ENCODE measurements at places on chromosomes 16 and 17.

DNA sequence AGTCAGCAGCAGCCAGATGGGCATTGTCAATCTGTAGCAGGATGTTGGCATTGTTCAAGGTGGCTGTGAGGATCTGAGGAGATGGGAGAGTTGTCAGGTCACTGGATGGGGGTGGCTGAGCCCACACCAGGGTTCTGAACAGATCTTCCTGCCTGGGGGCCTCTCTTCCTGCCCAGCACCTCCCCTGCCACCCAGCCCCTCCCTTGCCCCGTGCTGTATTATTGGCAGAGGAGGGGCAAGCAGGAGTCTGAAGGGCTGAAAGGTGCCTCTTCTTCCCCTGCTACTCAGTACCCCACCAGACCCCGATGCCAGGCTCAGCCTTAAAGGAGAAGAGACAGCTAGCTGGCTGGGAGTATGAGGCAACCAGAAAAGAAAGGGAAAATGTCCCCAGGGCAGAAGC, 93.0 kb downstream of the GOSR1 start:
- no peak for DNase-seq

- no peak for DNase-seq
Measured at GRCh38 chr16:2881783-2882649, 999 bp upstream of the FLYWCH2 start.

- DNase-seq, result no peak
Measured at GRCh38 chr16:11163761-11164261, 92.2 kb downstream of the SOCS1 start.

DNA sequence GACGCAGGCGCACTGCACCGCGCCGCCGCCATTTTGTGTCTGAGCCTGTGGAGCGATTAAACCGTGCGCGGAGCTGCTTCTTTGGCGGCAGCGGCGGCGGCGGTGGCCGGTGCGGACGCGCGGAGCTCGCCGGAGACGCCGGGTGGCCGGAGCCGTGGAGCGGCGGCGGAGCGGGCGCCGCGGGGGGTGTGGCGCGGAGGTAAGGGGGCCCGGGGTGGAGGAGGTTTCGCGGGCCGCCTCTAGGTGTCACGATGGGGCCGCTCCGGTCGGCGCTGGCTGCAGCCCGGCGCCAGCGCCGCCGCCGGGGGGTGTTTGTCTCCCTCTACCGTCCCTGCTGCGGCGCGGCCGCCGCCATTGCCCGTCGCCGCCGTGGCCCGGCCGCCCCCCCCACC, at the start of gene CTCF:
Gene CTCF (plus strand): TSS at position 1 of the 392 bp plus-strand sequence. CDS start 48,307 bp downstream, outside the sequence.
- peak; percentile 92 for DNase-seq

GRCh38 chr16:54437921-54438320, 151.3 kb upstream of the IRX3 start:
- no peak for DNase-seq

DNA sequence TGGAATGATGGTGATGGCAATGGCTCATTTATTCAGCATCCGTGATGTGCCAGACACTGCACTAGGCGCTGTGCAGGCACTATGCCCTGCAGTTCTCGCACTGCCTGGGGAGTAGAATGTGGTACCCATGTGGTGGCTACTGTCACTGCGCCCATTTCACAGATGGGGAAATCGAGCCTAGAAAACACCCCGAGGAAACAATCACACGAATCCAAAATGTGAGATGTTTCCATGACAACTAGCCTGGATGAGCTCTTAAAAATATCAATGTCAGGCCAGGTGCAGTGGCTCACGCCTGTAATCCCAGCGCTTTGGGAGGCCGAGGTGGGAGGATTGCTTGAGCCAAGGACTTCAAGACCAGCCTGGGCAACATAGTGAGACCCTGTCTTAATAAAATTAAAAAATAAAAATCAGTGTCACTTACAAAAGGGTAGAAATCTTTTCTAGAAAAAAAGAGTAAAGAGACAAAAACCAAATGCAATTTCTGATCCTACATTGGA, 57.9 kb upstream of the TNRC6A start:
- no peak for DNase-seq

- DNase-seq, result no peak
Measured at GRCh38 chr17:58328195-58329034, at the start of gene TSPOAP1. TSPOAP1 (minus strand) TSS chr17:58328795; CDS start chr17:58327920, 875 bp downstream.

DNA sequence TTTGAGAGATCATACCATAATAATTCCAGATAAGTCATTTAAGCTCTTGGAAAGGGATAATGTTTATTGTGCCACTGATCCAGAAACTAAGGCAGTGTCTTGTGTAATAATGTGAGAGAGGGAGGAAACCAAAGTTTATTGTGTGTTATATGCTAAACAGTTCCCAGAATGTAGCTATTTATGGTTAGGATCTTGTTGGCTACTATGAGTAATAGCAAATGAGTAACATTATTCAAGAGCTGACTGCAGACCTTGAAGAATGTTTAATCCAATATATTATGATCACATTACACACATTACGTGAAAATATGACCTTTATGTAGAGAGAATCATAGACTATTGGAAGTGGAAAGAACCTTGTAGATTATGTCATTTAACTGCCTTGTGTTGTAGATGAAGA, 139.5 kb downstream of the BCAS3 start:
- DNase-seq, result no peak

DNA sequence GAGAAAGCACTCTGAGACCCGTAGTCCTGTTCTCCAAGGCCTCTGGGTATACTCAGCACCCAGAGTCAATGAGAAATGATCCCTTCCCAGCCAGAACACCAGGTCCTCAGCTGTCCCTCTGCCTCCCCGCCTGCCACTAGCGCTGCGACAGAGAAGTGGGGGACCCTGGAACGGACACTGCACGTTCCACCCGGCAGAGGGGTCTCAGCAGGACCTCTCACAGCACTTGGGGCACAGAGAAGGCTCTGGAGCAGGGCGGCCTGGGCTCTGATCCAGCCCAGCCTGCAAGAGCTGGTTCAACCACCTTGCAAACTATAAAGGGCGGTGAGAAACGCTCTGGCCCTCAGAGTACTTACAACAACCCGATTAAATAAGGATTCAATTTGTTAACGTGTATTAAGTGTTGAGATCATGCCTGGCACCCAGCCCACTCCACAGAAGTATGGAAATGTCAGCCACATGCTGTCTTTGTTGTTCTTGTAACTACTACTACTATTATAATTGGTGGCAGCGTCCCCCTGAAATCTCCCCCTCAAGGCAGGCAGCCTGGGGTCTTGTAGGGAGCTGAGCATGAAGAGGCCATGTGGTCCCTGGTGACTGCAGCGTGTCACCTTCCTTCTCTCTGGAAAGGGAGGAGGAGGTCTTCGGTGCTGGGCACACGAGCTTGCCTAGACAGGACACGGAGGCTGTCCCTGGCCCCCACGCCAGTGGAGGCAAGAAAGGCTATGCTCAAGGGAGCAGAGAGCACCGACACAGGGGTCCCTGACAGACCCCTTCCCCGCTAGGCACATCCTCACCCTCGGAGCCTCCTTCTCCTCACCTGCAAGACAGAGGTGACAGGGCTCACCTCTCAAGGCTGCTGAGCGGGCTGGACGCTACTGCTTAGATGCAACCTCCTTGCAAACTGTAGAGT, 2.4 kb downstream of the OSGIN1 start:
- DNase-seq, result no peak

DNA sequence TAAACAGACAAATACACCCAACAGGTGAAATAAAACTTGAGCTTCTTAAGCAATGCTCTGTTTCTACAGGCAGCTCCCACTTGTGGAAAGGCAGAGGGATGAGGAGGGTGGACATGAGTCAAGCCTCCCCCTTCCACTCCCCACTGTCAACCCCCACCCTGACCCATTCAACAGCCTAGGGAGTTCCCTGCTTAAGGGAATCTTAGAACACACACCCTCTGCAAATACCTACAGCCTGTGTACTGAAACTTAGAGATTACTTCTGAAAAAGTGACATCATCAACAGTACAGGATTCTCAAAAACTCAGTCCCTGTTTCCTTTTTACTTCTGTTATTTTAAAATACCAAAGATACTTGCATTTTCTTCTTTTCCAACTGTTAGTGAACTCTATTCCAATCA, 345.4 kb downstream of the SOX9 start:
- DNase-seq, result no peak

GRCh38 chr17:18993905-18994526, 10.5 kb downstream of the FAM83G start:
- no peak for DNase-seq

DNA sequence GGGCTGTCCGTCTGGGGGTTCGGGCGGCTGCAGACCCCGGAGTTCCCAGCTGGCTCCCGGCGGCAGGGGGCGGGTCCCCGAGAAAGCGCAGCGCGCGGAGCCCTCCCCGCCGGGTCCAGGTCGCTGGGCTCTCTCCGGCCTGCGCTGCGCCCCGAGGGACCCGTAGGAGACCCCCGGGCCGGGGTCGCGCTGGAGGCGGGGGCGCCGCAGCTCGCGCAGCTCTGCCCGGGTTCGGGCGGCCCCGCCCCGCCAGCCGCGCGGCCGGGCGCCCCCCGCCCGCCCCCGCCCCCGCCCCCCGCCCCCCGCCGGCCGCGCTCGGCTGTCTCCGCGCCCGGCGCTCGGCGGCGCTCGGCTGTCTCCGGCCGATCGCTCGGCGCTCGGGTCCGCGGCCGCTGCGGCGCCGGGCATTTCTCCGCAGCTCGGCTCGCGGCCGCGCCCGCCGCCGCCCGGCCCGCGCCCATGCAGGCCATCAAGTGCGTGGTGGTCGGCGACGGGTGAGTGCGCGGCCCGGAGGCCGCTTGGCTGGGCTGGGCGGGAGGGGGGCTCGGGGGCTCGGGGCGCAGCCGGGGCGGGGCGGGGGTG, at the start of gene RAC3:
Gene RAC3 (plus strand): TSS at position 376 of the 582 bp plus-strand sequence. CDS start 84 bp downstream, at position 460.
- DNase-seq, result no peak

DNA sequence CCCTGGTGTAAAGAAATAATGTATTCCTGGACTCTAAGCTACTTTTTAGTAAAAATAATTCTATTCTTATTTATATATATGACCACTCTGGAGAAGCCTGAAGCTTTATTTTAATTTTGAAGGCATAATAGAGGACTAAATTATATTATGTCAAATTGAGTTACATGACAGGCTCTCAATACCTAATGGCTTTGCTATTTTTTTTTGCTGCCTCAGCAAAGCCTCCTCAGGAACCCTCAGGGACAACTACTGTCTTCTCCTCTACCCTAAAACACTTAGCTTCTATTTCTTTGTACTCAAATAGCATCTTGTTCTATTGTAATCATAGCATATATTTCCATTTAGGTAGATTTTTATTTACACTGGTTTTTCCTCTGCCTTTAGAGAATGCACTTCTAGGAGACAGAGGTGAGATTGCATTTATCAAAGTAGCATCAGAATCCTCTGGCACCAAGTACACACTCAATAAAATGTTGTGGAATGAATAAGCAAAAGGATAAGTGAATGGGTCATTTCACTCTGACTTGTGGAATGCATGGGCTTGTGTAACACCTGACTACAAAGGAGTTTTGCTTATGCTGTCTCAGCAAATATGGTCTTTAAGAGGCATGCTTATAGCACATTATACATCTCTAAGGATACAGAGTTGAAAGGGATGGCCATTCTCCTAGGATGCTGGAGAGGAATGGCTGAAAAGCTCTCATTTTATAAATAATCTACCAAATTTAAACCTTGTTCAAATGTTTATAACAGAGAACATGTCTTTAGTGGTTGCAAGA, 605.2 kb downstream of the KCNJ2 start:
- DNase-seq, result no peak

DNA sequence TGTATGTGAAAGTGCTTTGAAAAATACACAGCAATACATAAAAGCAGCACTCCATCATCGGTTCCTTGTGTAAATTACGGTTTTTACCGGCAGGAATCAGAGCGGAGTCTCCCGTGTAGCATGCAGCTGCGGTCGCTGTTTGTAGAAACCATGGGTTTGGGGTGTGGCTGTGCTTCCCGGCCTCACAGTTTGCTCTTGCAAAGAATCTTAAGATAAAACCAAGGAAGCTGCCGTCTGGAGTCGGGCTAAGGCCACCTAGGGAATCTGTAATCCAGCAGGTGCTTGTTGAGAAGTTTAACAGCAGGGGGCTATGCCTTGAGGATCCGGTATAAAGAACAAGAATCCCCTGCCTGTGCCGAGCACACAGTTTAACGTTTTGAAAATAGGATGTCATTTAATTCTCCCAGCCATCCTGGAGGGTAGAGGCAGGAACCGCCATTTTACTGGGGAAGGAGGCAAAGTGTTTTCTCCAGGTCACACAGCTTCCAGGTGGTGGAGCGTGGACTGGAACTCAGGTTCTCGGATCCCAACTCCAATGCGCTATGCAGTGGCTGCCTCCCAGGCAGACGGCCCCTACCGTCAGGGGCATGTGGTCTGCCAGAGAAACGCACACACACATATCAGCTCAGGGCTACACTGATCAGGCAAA, 6.0 kb upstream of the TLCD3A start:
- DNase-seq, result no peak

DNA sequence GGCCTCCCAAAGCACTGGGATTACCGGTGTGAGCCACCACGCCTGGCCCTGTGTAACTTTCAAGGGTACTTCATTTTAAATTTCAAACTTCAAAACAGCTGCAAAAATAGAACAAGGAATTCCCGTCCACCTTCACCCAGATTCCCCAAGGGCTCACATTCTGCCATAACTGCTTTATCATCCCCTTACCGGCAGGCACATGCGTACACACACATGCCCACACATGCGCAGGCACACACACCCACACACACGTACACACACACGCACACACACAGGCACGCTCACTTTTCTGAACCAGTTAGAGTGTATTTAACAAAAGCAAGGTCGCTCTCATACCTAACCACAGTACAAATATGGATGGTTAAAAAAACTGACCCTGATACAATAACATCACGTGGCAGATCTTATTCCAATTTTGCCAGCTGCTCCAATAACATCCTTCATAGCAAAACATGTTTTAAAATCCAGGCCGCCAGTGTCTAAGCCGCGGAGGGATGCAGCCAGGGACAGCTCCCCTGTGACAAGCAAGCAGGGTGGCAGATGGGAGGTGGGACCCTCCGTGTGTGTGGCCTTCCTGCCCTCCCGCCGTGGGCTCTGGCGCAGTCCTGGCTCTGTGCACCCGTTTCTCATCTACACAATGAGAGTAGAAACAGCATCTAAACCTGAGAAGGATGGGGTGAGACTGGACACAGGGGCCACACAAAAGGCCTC, 23.1 kb downstream of the PDIA2 start:
- DNase-seq, result no peak

DNA sequence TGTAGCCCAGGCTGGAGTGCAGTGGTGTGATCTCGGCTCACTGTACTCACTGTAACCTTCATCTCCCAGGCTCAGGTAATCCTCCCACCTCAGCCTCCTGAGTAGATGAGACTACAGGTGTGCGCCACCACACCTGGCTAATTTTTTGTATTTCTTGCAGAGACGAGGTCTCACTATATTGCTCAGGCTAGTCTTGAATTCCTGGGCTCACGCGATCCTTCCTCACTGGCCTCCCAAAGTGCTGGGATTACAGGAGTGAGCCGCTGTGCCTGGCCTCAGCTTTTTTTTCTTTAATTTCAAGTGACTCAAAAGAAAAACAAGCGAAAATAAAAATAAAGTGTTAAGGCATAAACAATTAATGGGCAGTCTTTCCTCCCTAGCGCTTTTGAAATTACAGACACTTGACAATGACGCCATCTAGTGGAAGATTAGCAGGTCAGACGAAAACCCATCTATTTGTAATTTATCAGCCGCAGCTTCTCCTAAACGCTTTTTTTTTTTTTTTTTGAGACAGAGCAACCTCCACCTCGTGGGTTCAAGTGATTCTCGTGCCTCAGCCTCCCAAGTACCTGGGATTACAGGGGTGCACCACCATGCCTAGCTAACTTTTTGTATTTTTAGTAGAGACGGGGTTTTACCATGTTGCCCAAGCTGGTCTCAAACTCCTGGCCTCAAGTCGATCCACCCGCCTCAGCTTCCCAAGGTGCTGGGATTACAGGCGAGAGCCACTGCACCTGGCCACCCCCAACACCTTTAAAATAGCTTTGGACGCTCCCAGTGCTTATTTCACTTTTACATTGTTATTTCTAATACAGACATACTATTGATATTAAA, 28.1 kb upstream of the PECAM1 start:
- no peak for DNase-seq

- no peak for DNase-seq
Measured at GRCh38 chr16:20916942-20917341, 16.4 kb downstream of the LYRM1 start.

- DNase-seq, result no peak
Measured at GRCh38 chr17:41404024-41404671, 6.7 kb upstream of the KRT31 start.
